Amniotic stem cell (primary cell): ENCODE measurements at places on chromosomes 6 and 20.

DNA sequence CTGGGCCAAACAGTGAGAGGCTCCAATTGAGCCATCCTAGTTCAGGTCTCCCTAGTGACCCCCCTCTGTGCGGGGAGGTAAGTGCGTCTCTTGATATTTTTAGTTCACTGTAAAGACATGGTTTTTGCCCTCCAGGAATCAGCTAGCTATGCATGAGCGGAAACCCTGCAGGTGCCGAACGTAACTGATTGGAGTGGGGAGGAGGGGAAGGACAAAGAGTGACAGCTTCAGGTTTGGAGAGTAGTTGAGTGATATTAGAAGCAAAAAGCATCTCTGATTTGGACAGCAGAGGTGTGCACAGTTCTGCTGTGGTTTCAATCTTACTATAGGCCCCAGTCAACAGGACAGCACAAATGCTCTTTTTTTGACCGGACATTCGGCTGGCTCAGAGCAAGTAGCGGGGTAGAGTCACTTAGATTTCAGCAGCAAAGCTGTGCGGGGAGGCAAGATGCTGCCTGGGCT, 31.8 kb downstream of the TBC1D7 start:
- DNase-seq, result no peak

GRCh38 chr20:37096415-37097041, 731 bp upstream of the RBL1 start:
- no peak for DNase-seq

DNA sequence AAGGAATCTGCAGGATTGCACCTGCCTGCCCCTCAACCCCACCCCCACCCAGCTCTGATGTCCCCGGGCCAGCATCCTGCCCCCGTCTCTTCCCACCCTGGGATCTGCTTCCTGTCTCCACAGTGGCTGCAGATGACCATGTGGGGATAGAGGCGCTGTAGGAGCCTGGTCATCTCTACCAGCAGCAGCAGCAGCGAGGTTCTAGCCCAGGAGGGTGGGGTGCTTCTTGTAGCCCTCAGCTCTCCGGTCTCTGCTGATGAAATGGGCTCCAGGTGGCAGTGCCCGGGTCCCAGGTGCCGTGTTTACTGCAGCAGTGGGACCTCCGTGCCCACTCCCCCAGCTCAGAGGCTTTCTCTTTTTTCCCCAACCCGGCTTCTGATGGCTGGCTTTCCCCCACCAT, 25.2 kb downstream of the CAPN11 start:
- no peak for DNase-seq

DNA sequence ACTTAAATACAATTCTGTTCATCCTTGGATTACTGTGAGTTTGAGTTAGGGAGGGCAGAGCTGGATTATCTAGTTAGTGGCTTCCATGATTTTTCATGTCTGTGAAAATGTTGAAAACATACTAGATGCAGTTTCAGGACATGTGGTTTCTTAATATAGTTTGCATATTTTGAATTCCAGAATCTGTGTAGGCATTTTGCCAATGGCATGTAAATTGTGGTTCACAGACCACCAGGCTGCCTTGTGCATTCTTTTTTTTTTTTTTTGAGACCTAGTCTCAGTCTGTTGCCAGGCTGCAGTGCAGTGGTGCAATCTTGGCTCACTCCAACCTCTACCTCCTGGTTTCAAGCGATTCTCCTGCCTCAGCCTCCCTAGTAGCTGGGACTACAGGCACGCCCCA, 42.8 kb downstream of the CDC5L start:
- no peak for DNase-seq

- no peak for DNase-seq
Observed at GRCh38 chr6:72525821-72526510, 95.9 kb upstream of the KCNQ5 start.

GRCh38 chr20:58202044-58202443, 26.4 kb downstream of the ANKRD60 start:
- DNase-seq, result no peak

DNA sequence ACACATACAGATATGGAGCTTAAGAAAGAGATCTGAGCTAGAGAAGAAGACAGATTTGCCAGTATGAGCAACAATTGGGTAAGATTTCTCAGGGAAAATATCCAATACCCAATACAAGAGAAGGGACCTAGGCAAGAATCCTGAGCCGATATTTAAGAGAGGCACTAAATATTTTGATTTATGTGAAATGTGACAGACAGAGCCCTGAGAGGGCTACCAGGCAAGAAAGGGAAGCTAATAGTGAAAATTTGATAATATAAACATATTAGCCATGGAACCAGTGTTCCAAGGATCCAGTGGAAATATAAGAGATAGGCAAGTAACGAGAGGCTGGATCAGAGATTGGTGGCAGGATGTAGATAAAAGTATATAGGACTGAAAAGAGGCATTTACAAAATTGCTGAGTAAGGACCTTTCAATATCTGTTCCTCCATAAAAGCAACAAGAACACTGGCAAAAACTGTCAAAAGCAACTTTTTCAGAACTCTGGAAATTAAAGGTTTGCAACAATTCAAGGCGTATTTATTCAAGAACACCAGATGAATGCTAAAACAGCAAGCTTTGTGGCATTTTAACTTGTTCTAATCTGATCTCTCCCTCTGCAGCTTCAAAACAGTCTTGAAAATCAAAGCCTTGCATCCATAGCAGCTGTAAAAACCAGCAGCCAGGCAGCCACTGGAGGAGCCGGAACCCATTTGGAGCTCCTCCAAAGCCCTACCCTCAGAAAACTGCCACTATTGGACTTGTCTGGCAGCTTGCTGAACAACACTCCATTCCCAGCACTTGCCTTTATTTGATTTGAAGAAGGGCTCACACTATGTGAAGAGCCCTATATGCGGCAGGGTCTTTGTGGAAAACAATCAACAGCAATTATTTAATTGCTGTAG, 58.8 kb downstream of the REV3L start:
- no peak for DNase-seq

GRCh38 chr6:101286146-101286545, 107.4 kb upstream of the GRIK2 start:
- no peak for DNase-seq

GRCh38 chr20:60372275-60372674, 414.1 kb downstream of the CDH26 start:
- DNase-seq, result no peak

DNA sequence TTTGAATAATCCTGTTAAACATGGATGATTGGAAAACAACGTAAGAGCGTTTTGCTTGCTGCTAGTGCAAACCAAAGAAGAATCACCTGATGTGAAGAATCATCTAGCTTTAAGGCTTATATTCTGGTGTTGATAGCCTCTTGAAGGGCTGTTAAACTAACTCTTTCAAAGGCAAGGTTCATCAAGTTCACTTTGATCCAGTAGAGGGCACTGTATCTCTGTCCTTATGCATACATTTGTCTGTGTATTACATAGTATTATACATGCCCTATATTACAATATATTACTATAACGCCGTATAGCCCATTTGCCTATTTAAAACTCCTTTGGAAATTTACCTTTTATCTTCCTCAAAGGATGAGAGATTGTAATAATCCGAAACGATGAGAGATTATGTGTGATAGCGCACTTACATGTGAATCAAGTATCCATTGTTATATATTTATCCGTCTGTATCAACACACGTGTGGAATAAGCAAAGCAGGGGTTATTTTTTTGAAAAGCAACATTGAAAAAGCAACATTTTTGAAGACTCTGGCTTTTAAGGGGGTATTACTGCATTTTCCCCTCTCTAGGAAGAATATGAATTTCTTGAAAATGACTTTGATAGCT, 50.8 kb upstream of the NRN1 start:
- DNase-seq, result no peak

GRCh38 chr6:686497-686896, 6.4 kb downstream of the EXOC2 start:
- DNase-seq, result no peak

DNA sequence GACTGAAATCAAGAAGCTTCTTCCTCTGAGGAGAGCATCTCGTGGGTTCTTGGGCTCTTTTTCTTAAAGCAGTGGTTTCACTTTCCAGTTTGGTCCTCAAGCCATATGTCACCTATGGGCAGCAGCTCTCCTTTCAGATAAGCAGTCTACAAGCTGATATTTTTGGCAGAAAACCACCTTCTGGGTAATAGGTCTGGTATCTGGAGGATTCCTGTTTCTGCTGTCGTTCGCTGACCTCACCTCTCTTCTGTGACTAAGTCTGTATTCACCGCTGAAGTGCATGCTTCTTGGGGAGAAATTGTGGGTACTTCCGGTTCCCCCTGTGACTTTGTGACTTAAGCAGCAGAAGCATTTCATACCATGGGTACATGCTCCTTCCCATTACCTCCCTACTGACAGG, 193.6 kb downstream of the EDN1 start:
- peak; percentile 82 for DNase-seq

DNA sequence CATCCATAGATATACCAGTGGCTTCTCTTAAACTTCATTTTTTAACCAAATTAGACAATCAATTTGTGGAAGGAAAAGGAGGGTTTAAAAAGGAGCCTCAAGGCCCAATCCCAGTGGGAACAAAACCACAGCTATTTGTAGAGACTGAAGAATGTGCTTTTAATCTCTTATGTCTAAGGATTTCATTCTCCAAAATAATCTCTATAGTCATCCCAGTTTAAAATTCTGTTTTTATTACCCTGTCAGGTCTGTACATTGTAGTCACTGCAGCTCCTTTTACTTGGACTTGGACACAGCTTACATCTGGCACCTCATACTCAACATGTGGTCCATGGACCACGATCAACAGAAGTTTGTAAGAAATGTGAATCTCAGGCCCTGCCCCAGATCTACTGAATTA, 152.1 kb upstream of the STMND1 start:
- no peak for DNase-seq

GRCh38 chr6:84422380-84422968, 195.0 kb upstream of the CEP162 start:
- peak; percentile 10 for DNase-seq

DNA sequence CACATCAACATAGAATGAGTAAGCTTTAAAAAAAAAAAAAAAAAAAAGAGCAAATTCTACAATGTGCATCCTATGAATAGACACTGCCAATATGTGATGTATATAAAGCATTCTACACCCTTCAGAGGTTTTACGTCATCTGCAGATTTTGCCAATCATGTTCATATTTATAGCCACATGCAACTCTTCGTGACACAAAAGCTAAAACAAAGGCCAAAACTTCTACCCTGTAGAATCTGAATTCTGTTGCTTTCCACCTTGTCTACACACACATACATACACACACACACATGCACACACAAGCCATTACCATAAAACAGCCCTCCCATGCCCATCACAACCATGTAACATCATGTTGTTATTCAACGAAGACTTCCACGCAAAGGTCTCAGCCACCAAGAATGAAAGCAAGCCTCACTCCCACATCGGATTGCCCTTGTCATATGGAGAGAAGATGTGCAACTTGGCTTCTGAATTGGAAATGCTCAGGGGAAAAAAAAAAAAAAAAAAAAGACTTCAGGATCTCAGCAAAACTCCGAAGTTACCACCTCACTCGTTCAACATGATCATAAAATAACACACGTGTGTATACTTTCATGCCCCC, 479.4 kb upstream of the JARID2 start:
- DNase-seq, result no peak

GRCh38 chr6:137190583-137191094, 17.2 kb upstream of the IL22RA2 start:
- DNase-seq, result no peak

- no peak for DNase-seq
Observed at GRCh38 chr6:126038234-126038633, 51.9 kb downstream of the TRMT11 start.

GRCh38 chr6:49979584-49979983, 10.2 kb upstream of the DEFB113 start:
- DNase-seq, result no peak
